Type B pancreatic cell (in vitro differentiated cells): ENCODE measurements at places on chromosomes 3 and 15. TPM values are rescaled to one million over a fixed set of nuclear protein-coding genes. Genes with fewer than 3 reads are reported as not detected.

C15orf62 gene
- 1.1 and 1.3 TPM in 2 replicates for total RNA-seq

ADPRH gene
- total RNA-seq: 2.9 and 3.3 TPM in 2 replicates

RPS27L gene
- total RNA-seq: 205 and 235 TPM in 2 replicates

CFAP100 gene
- total RNA-seq: 4.3 TPM in 1 of 2 replicates, not detected in the other

PLA2G4B gene
- 17.7 and 19.9 TPM in 2 replicates for total RNA-seq

CLDN11 gene
- total RNA-seq: 4.7 and 86.8 TPM in 2 replicates

- peaks cover 41% of the 10 kb centered on the region for H3K27me3 ChIP-seq
- DNase-seq: no peak
- peaks cover 18% of the 10 kb centered on the region for H3K4me1 ChIP-seq
- H3K4me3 ChIP-seq: no peak overlapping the region
- no peaks in the 10 kb centered on the region for H3K36me3 ChIP-seq
These were observed 59.1 kb downstream of the FAM43A start for GRCh38 chr3:194744826-194745225.

- no peak overlapping the region for H3K27ac ChIP-seq
- H3K4me1 ChIP-seq: no peaks in the 10 kb centered on the region
- no peak overlapping the region for H3K4me3 ChIP-seq
- no peak for DNase-seq
These were observed 243.4 kb downstream of the NTRK3 start for GRCh38 chr15:88013111-88013510.

DNA sequence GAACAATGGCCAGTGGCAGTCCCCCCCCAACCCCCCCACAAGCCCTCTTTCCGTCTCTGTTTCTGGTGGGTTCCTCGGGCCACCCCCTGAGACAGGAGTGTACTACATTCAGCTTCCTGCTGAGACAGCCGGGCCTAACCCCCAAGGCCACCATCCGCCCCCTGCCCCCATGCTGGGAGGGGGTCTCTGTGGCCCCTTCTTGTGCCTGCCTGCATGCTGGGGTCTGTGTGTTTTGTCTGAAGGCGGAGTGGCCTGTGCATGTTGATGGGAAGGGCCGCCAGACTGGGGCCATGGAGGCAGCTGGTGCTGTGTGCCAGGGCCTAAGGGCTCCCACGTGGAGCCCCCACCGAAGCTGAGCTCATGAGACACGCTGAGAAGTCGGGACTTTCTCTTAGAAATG, 26.6 kb downstream of the PLXNA1 start:
- no peaks in the 10 kb centered on the region for H3K27me3 ChIP-seq
- H3K4me3 ChIP-seq: no peak overlapping the region
- no peaks in the 10 kb centered on the region for H3K36me3 ChIP-seq
- no peak overlapping the region for H3K27ac ChIP-seq
- no peak for DNase-seq

GRCh38 chr15:31266712-31267111, 59.9 kb upstream of the KLF13 start:
- H3K27me3 ChIP-seq: no peaks in the 10 kb centered on the region
- DNase-seq: peak; percentile 59
- H3K27ac ChIP-seq: no peak overlapping the region
- H3K36me3 ChIP-seq: no peaks in the 10 kb centered on the region
- no peak overlapping the region for H3K4me3 ChIP-seq
- peaks cover 4% of the 10 kb centered on the region for H3K4me1 ChIP-seq

DNA sequence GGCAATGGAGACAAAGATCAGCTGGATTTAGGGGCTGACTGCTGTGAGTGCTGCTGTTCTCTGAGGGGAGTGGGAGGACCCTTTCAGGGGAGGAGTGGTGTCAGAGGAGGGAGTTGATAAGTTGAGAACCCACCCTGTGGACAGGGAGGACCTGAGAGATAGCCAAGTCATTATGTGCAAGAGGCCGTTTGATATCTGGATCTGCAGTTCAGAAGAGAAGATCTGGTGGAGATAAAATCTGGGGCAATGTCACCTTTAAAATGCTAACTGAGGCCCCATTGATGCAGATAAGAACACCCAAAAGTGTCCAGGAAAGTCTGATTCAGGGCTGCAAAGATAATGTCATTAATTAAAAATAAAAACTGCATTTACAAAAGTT, 256.1 kb upstream of the HES1 start:
- peak overlapping the region; percentile 50 for H3K27ac ChIP-seq
- H3K4me3 ChIP-seq: no peak overlapping the region
- no peak for DNase-seq
- H3K36me3 ChIP-seq: no peaks in the 10 kb centered on the region
- H3K27me3 ChIP-seq: no peaks in the 10 kb centered on the region
- H3K4me1 ChIP-seq: peaks cover 75% of the 10 kb centered on the region

DNA sequence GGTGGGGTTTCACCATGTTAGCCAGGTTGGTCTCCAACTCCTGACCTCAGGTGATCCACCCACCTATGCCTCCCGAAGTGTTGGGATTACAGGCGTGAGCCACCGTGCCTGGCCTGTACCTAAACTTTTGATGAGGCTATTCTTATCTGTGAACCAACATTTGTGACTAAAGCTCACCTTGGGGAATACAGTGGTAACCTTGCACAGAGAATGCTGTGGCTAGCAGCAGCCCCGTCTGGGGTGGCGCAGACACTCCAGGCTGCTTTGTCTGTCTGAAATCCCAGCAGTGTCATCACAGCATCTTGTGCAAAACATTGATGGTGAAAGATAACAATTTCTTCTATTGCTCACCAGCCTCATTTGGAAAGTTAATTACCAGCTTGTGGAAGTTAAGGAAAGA, 58.9 kb downstream of the CMTM8 start:
- H3K4me1 ChIP-seq: peaks cover 19% of the 10 kb centered on the region
- H3K4me3 ChIP-seq: no peak overlapping the region

GRCh38 chr3:31421314-31422048, 111.2 kb upstream of the STT3B start:
- H3K27ac ChIP-seq: no peak overlapping the region
- no peak for DNase-seq
- H3K4me3 ChIP-seq: no peak overlapping the region
- peaks cover 4% of the 10 kb centered on the region for H3K36me3 ChIP-seq

DNA sequence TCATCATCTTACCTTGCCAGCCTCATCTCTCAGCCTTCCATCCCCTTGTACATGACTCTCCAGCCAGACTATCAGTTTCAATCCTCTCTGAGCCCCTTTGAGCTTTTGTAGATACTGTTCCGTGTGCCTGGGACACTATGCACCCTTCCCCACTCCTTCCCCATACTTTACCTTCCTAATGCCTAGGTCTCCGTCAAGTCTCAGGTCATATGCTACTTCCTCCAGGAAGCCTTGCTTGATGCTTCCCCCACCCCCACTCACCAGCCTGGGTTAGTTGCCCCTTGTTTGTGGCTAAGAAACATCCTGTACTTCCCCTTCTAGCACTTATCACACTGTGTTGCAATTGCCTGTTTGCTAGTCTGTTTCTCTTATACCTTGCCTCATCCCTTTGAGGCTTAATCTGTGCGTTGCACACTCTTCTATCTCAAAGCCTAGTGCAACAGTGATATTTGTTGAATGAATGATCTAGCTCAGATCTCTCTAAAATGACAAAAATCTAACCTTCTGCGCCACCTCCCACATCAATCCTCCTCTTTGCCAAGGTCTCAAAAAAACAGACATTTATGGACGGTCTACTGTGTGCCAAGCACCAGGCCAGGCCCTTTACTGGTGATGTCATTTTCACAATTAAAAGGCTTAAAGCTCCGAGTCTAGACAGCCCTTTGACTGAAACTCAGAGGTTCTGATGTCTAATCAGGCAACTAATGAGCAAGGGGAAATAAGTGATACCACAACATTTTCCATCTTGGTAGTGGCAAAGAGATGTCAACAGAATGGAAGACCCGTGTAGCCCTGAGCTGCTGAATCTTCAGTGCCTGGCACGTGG, 6.5 kb upstream of the USP3 start:
- H3K36me3 ChIP-seq: no peaks in the 10 kb centered on the region
- no peak overlapping the region for H3K27ac ChIP-seq
- H3K4me3 ChIP-seq: no peak overlapping the region
- H3K4me1 ChIP-seq: peaks cover 43% of the 10 kb centered on the region

DNA sequence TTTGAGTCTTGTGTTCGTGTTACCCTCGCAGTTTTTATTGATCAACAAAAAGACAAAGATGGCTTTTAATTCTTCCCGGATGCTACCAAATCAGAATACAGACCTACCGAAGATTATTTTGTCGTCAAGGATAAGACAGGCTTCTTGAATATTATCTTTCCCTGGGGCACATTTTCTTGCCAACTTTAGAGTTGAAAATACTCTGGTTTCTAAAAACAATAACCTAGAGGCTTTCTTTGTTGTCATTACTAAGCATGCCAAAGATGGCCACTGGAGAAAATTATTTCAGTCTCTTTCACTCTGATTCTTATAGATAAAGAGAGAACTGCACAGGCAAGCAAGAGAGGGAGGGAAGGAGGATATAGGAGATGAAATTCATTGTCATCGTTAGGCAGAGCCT, 33.9 kb downstream of the OXNAD1 start:
- H3K36me3 ChIP-seq: peaks cover 49% of the 10 kb centered on the region
- H3K27me3 ChIP-seq: no peaks in the 10 kb centered on the region
- H3K4me3 ChIP-seq: no peak overlapping the region
- H3K27ac ChIP-seq: no peak overlapping the region
- peaks cover 12% of the 10 kb centered on the region for H3K4me1 ChIP-seq

GRCh38 chr3:58178528-58179234, 32.1 kb downstream of the DNASE1L3 start:
- H3K27ac ChIP-seq: peak overlapping the region; percentile 13
- DNase-seq: no peak
- H3K4me1 ChIP-seq: peaks cover 18% of the 10 kb centered on the region
- H3K36me3 ChIP-seq: no peaks in the 10 kb centered on the region
- H3K4me3 ChIP-seq: peak overlapping the region; percentile 73

- no peak for DNase-seq
- H3K36me3 ChIP-seq: no peaks in the 10 kb centered on the region
- no peak overlapping the region for H3K4me3 ChIP-seq
- H3K27ac ChIP-seq: no peak overlapping the region
- peaks cover 69% of the 10 kb centered on the region for H3K27me3 ChIP-seq
These were observed 3.7 kb upstream of the SYNPR start for GRCh38 chr3:63274359-63274758.

DNA sequence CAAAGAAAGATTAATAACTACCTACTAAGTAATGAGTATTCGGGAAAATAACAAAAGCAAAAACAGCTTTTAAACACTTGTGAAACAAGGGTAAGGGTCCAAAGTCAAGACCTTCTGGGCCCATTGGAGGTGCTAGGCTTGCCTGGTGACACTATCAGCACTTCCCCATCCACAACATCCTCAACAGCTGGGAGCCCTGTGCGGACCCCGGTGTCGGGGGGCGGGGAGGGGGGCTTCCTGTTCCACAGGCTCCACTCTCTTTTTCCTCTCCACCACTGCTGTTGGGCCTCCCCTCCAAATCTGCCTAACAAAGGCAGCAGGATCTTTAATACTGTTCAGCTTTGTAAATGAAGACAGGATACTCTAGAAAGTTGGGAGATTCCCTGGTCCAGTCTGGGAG, 21.6 kb downstream of the NGRN start:
- H3K4me3 ChIP-seq: no peak overlapping the region
- H3K27ac ChIP-seq: no peak overlapping the region
- no peaks in the 10 kb centered on the region for H3K4me1 ChIP-seq
- H3K27me3 ChIP-seq: no peaks in the 10 kb centered on the region
- DNase-seq: no peak
- H3K36me3 ChIP-seq: no peaks in the 10 kb centered on the region

- H3K27ac ChIP-seq: no peak overlapping the region
- H3K4me1 ChIP-seq: no peaks in the 10 kb centered on the region
- no peak overlapping the region for H3K4me3 ChIP-seq
- peaks cover 16% of the 10 kb centered on the region for H3K36me3 ChIP-seq
- no peaks in the 10 kb centered on the region for H3K27me3 ChIP-seq
- DNase-seq: no peak
These were observed 55.1 kb downstream of the NGLY1 start for GRCh38 chr3:25728101-25728500.
